Stimulated activated CD4-positive, alpha-beta T cell treated with anti-CD3 and anti-CD28 coated beads, Interleukin-4, amount 100 ng/mL, for 24 hours (primary cell): ENCODE measurements at places on chromosomes 7 and 10.

- no peak for DNase-seq
Measured at GRCh38 chr10:101305320-101306241, 48.4 kb upstream of the BTRC start.

GRCh38 chr7:100875356-100875751, 451 bp downstream of the SRRT start:
- DNase-seq: peak; percentile 51

GRCh38 chr10:51215951-51216834, 141.9 kb downstream of the PRKG1 start:
- DNase-seq: no peak

- DNase-seq: no peak
Measured at GRCh38 chr7:43278088-43278644, 165.7 kb downstream of the HECW1 start.

DNA sequence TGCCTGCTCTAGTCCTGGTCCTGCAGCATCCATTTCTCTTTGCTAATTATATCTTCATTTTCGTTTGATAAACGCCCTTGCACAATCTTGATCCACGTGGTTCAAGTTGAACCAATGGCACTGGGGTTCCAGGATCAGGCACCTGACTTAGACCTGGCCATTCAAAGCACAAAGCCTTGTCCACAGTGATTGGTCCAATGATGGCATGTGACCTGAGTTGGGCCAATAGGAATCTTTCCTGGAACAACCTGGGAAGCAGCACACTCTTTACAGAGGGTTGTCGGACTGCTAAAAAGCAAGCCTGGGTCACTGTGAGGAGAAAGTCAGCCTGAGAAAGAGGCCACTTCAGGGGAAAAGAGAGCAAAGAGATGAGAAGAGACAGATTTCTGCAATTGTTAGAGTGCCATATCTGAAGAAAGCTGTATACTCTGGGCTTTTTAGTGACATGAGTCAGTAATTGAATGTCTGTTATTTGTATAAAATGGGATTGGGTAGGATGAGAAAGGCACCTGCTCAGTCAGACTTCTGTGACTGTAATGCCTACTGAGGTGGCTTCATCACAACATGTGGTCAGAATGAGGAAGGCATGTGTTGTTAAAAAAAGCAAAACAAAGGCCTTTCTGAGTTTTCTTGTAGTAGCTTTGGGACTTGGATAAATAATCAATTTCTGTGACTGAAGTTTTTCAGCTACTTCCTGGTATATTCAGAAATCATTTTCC, 4.4 kb upstream of the STEAP4 start:
- no peak for DNase-seq

DNA sequence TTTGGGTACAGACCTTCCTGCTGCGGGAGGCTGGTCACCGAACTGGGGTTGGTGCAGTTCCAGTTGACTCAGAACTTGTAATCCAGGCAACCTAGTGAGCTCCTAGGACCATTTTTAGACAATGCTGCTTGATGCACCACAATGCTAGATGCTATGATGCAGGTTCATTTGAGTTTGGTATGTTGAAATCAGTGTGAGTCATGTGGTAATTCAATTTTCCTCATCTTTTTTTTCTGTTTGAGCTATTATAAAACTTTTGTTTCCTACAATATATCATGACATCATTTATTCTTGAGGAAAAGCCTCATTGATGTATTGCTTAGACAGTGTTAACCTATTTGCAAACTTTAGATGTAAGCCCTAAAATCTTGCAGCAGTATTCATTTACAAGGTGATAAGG, 40.9 kb upstream of the MTPN start:
- DNase-seq: no peak

DNA sequence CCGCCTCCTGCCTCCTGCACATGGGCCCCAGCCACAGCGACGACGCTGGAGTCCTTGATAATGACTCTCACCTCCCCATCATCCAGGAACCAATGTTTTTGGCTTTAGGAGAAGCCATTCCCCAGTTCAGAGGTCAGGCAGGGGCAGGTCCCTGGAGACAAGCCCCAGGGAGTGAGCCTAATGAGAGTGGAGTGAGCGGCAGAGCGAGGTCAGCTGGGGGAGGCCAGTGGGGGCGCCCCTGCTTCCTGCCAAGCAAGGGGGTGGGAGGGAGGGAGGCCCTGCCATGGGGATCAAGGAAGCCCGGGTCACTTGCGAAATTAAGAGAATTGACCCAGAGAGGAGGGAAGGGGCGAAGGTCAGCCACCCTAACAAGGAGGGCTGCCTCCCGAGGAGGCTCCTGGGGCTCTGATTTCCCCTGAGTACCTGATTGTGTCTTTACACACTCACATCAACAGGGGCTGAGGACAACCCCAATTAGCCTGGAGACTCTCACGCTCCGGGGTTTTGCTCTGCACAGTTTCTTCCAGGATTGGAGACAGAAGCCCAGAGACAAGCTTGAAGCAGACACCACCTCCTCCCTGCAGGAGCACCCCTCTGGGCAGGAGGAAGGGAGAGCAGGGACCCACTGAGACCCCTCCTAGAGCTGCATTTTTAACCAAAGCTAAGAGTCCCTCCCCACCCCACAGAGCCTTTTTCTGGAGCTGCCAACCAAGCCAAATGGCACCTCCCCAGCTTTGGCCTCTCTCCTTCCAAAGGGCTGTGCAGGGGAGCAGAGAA, 112.1 kb downstream of the COL13A1 start:
- DNase-seq: no peak

DNA sequence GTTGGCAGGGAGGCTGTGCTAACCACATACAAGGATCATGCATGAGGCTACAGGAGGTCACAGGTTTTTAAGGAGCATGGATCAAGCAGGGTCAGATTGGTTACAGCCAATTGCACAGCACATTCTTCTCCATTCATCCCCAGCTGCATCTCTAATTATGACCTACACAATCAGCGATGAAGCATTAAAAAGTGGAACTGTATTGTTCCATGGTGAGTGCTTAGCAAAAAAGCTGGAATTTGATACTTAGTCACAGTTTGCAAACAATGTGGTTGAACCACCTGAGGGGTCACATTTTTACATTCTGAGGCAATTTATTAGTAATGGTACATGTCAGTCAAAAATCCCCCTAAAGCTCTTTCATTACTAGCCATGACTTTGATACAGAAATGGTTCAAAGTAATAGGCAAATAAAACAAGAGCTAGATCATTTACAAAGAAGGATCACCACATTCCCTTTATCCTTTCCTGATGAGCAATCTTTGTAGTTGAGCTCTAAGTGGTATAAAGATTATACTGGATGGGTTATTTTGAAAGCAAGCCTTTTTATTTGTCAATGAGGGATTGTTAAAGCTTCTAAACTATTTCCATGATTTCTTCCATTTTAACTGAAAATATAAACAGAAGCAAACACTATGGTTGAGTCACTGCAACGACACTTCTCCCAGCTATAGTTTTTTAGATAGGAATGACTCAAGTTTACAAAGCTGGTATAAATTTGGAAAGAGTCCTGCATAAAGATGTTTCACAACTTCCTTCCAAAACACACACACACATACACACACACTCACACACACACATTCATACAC, 217.8 kb upstream of the SEMA3A start:
- DNase-seq: no peak
